ENCODE measurements at places on chromosomes 6 and 20.

GRCh38 chr6:45075246-45075645 is 252.9 kb upstream of the RUNX2 start:
- no peak for DNase-seq

DNA sequence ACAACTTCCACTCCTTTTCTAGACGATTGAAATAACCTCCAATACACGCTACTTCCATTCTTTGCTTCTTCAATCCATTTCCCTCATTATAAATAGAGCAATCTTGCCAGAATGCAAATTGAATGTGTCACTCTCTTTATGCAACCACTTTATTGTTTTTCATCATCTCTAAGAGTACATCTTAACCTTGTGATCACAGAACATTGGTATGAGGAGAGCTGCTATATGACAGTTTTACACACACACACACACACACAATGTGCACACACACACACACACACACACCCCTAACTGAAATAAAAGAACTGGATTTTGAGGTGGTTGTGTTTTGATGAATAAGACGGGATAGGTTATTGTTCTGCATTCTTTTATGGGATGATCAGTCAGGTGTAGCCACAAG is 187.0 kb downstream of the HDGFL1 start:
- no peak for DNase-seq

DNA sequence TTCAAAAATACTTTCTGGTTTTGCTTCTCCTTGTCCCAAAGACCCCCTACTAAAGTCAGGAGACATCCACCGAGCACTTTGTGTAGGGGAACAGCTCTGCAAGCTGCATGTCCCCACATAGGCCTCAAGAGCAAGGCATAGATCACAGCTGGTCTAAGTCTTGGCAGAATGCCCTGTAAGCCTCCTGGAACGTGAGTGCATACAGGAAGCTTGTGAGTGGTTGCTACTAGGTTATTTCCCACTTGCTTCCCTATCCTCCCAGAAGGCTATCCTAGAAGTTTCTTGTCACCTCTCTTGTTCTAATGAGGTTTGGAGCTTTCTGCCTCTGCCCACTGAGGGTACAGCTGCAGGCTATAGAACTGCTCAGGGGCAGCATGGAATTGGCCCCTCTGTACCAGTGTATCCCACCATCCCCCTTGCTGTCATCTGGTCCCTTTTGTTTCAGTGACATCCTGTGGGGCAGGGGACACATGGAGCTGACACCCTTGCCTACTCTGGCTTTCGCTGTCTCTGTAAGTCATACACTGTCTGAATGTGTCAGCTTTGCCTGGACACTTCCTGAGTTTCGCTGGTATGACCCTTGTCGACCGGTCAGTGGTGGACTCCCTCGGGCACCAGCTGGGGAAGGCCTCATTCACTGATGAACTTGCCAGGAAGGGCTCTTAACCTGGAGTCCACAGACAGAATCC is 35.6 kb upstream of the KCNK16 start:
- DNase-seq, result no peak

DNA sequence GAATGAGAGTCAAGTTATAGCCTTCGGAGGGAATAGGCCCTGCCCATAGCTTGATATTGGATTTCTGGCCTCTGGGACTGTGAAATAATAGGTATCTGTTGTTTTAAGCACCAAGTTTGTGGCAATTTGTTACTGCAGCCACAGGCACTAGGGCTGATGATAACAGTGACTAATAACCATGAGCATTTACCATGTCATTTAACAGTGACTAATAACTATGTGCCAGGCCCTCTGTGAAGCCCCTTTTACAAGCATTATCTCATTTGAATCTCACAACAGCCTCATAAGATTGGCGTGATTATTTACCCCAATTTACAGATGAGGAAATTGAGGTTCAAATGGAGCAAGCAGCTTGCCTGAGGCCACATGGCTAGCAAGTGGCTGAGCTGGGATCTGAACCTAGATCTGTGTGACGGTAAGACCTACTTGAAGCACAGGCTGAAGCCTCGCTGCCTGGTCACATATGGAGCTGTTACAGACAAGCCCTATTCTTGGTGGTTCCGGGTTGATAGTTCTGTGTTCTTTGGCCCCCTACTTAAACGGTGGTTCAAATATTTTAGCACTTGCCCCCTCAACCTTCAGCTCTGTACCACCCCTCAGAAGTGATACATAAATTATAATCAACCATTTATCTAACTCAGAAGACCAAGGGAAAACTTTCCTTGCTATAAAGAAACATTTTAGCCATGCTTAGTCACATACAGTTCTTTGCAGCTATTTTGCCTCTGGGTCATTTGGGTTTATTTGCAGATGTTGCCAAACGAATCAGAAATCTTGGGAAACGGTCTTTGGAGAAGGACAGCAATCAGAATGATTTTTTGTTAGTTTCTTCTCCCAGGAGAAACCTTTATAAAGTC is 98.3 kb downstream of the ELOVL5 start:
- no peak for DNase-seq

GRCh38 chr6:45472382-45472781 is 94.6 kb upstream of the SUPT3H start:
- DNase-seq, result no peak

DNA sequence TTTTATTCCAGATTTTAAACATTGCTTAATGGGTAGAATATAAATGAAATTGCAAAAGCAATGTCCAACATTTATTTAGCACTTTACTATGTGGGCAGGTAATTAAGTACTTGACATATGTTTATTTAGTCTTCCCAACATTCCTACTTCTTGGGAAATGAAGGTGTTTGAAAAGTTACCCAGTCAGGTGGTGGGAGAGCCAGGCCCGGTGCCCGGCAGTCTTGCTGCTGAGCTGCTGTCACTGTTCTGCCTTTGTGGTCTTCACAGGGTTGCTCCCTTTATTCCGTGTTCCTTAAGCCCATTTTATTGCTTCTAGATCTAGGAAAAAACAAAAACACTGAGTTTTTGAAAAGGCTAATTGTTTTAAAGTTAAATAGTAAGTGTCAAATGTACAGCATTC is 42.6 kb upstream of the TULP4 start:
- DNase-seq, result no peak

DNA sequence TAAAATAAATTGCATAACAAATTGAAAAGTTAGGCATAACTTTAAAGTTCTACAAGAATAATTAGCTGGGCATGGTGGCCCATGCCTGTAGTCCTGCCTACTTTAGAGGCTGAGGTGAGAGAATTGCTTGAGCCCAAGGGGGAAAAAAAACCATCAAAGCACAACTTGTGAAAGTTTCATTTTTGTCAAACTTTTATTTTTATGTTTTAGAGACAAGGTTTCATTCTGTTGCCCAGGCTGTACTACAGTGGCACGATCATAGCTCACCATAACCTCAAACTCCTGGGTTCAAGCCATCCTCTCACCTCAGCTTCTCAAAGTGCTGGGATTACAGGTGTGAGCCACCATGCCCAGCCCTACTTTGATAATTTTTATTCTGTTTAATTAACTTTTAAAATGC is 14.2 kb downstream of the KATNA1 start:
- no peak for DNase-seq

- no peak for DNase-seq
Observed at GRCh38 chr6:21478883-21479539, 114.5 kb upstream of the SOX4 start.

- DNase-seq, result no peak
Observed at GRCh38 chr20:50586531-50587232, 76.5 kb downstream of the PTPN1 start.

DNA sequence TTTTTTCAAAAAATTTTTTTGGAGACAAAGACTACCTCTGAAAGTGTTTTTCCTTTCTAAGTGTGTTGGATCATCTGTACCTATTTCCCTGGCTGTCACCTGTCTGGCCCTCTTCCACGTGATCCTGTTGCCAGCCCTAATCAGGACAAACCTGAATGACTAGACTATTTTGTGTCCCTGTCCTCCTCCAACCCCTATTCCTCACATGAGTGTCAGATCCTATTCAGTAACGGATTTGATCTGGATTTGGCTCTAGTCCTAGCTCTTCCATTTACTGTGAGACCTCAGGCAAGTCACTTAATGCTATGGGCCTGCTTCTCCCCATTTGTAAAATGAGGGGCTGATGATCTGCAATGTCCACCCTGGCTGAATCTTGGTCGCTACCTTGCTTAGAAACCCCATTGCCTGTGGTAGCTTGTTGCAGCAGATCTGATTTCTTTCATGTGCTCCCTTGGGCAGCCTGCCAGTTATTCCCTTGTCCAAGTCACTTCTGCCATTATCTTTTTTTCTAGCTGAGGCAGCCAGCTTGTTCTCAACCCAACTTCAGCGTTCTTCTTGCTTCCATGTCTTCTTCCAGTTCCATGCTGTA is 4.8 kb downstream of the PHF20 start:
- no peak for DNase-seq

GRCh38 chr6:73394577-73395354 is at the start of gene DDX43:
Gene DDX43 (plus strand): TSS chr6:73394828. CDS start chr6:73394906, 78 bp downstream.
- DNase-seq, result peak; percentile 79

DNA sequence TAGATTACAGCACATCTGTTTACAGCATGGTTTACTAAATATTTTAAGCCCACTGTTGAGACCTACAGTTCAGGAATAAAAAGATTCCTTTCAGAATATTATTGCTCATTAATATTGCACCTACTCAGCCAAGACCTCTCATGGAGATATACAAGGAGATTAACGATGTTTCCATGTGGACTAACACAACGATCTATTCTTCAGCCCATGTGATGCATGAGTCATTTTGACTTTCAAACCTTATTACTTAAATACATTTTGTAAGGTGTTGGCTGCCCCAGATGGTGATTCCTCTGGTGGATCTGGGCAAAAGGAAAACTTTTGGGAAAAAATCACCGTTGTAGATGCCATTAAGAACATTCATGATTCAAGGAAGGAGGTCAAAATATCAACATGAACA is 48.0 kb upstream of the SDHAF4 start:
- no peak for DNase-seq

GRCh38 chr6:149147938-149148718 is 169.4 kb upstream of the TAB2 start:
- DNase-seq, result no peak

DNA sequence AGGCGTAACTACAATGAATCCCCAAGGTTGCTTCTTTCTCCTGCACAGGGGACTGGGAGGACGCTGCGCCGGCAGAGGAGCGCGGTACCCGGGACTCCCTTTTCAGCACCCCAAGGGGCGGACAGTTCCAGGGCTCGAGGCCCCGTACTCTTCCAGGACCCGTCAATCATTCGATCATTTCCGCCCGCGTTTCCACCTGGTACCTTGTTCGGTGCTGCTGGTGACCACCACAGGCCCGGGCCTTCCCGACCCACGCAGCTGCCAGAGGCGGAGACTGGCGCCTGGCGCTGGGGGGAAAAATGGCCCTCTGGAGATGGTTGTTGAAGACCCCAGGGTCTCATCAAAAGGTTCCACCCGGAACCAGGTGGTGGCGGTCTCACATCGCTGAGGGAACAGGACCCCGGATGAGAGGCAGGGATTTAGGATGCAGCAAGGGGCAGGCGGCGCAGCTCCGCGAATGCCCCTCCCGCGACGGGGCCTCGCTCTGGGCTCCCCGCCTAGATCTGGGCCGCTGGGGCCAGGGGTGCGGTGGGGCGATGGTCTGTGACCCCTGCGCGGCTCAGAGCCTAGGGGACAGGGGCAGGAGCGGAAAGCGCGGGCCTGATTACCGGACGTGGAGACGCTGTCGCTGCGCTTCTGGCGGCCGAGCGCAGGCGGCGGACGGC is 744 bp downstream of the VSX1 start:
- DNase-seq, result no peak

GRCh38 chr20:37903317-37904007 is 535 bp downstream of the VSTM2L start:
- no peak for DNase-seq

GRCh38 chr6:111185954-111186353 is 98.7 kb downstream of the SLC16A10 start:
- no peak for DNase-seq

DNA sequence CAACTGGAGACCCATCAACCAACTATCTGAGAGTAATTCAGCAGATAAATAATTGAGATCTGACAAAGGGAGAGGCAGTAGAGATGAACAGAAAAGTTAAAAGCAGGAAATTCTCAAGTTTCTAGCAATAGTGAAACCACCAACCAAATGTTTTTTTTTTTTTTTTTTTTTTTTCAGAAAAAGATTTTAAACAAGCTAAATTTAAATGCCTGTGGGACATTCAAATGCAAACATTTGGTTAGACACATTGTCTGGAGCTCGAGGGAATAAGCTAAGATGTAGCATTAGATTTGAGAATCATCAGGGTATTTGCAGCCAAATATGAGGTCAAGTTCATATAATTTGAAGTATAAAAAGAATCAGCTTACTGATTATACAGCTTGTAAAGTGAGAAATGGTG is 16.4 kb downstream of the RANBP9 start:
- no peak for DNase-seq

Data from GM06990 (cell line).